Dermis microvascular lymphatic vessel endothelial cell (primary cell): ENCODE measurements at places on chromosomes 3 and 15. TPM values are rescaled to one million over a fixed set of nuclear protein-coding genes. Genes with fewer than 3 reads are reported as not detected.

AMIGO3 gene
- not detected in 2 replicates for total RNA-seq

DAG1 gene
- total RNA-seq, result 26.1 and 32.4 TPM in 2 replicates

OR5H2 gene
- total RNA-seq, result not detected in 2 replicates

TRAT1 gene
- total RNA-seq, result not detected in 2 replicates

GOLGA8T gene
- total RNA-seq, result under 0.01 and 0.13 TPM in 2 replicates

RAF1 gene
- total RNA-seq, result 70.9 and 84.0 TPM in 2 replicates

RSL24D1 gene
- total RNA-seq, result 47.2 and 60.2 TPM in 2 replicates

DISP2 gene
- total RNA-seq, result under 0.01 and 0.13 TPM in 2 replicates

LMCD1 gene
- 17.3 and 28.8 TPM in 2 replicates for total RNA-seq

GOLGA8J gene
- not detected in 2 replicates for total RNA-seq

ISG20 gene
- 29.8 and 36.8 TPM in 2 replicates for total RNA-seq

CDHR4 gene
- not detected in 2 replicates for total RNA-seq

ACSBG1 gene
- total RNA-seq, result not detected in 2 replicates

KY gene
- not detected in 2 replicates for total RNA-seq

KAT2B gene
- 11.6 and 16.2 TPM in 2 replicates for total RNA-seq

GOLGA8M gene
- 0.26 and 3.0 TPM in 2 replicates for total RNA-seq

PATL2 gene
- total RNA-seq, result under 0.01 and 0.13 TPM in 2 replicates

DAZL gene
- not detected in 2 replicates for total RNA-seq

ZDHHC19 gene
- not detected in 2 replicates for total RNA-seq

PLSCR1 gene
- 56.4 and 123 TPM in 2 replicates for total RNA-seq
